Right cardiac atrium (tissue), 5 donors: ENCODE measurements at places on chromosomes 6 and 20. TPM values are rescaled to one million over a fixed set of nuclear protein-coding genes. Genes with fewer than 3 reads are reported as not detected.

- DNase-seq = no peak
Measured at GRCh38 chr6:34516391-34517324, 39.5 kb downstream of the SPDEF start.

DNA sequence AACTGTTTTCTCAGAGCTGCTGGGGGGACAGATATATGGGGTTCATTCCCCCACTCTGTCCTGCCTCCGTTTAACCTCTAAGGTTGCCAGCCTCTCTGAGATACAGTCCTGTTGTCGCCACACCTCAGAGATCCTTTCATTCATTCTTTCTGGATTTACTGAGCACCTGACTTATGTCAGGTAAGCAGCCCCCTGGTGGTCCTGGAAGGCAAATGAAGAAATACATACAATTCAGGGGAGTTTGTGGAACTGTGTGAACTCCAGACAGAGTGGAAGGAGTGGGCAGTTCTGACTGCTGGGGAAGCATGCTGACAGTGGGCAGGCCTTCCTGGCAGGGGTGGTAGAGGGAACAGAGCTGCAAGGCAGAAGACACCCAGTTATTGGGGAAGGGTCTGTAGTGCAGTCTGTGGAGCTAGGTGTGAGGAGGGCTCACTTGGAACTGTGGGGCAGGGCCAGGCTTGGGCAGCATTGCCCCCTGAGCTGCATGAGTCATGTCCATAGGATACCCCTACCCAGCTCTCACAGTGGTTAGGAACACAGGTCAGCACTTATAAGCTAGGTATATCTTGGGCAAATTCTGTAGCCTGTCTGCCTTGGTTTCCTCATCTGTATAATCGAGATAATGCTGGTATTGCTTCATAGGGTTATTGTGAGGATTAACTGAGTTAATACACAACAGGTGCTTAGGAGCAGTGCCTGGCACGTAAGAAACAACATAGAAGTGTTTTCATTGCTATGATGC lies 12.8 kb upstream of the SGK2 start:
- DNase-seq = no peak

DNA sequence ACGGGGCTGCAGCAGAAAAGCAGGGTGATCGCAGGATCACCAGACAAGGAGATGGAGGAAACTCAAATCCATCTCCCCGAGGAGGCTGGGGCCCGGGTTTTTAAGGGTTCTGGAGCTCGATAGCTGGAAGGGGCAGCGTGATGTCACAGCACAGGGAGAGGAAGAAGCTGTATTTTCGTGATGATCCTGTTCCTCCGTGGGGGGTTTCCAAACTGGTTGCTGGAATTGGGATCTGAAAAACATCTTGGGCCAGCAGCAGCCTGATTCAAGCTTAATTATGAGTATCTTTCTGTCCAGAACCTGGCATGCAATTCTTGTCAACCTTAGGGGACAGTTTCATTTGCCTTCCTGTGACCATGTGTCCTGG lies 4.1 kb downstream of the CST7 start:
- DNase-seq = no peak

DNA sequence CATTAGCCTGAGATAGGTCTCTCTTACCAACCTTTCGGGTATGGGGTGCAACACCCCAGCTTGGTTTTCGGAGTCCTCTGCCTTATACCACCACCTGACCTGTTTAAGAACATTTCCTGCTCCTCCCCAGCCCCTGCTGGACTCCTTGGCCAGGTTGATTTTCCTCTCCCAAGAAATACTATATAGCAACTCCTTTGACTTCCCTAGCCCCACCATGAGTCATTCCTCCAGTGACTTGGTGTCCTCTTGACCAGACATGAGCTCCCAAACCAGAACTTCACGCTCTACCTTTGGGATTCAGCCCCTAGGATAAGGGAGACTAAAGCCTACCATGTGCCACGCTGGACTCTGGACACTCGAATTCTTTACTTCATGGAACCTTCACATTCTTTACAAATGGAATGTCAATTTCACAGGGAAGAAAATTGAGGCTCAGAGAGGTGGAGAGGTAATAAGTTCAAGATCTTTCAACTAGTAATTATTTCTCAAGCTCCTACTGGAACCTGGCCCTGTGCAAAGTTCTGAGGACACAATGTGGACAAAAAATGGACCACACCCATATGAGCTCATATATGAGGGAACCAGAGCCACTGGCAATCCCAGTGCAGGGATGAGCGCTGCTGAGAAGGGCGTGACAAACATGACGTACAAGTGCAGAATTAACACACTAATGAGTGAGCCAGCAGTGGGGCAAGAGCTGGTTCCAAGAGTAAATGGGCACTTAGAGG lies 48.2 kb downstream of the SIRPA start:
- peak; percentile 80 for DNase-seq

GRCh38 chr6:45677381-45678284 lies 299.9 kb upstream of the SUPT3H start:
- DNase-seq = no peak

DNA sequence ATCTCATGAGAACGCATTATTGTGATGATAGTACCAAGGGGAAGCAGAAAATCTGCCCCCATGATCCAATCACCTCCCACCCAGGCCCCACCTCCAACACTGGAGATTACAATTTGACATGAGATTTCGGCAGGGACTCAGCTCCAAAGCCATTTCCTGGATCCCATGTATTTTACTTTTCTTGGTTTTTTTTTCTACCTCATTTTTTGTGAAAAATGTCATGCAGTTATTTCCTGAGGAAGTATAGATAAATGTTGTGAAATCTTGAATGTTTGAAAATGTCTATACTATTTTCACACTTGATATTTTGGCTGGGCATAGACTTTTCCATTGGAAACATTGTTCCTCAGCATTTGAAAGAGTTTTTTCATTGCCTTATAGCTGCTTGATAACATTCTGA lies 9.1 kb upstream of the BRPF3 start:
- DNase-seq = no peak

UQCC2 gene
- 376 TPM for polyA plus RNA-seq

- no peak for DNase-seq
Measured at GRCh38 chr6:1066449-1067090, 245.3 kb upstream of the FOXQ1 start.

- no peak for DNase-seq
Measured at GRCh38 chr6:22240025-22240424, 56.8 kb downstream of the PRL start.

STMN3 gene
- polyA plus RNA-seq = 7.1 TPM

APOM gene
- polyA plus RNA-seq = 3.9 TPM

GRCh38 chr6:44618371-44618770 lies 230.9 kb downstream of the CDC5L start:
- no peak for DNase-seq

DNA sequence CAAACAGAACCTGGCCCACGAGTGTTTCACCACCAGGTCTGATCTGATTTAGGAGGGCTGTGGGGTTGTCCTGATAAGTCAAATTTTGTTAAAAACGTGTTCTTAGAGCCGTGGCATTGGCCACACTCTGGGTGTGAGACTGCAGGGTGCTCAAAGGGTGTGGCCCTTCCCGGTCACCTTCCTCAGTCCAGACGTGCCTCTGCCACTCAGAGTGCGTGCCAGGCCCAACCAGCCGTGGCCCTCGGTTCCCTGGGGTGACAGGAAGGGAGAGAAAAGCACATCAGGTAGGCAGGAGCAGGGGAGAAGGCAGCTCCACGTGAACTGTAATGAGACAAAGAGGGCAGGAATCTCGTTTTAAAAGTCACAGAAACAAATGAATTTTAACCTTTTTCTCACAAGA lies 115.4 kb downstream of the FAM120B start:
- no peak for DNase-seq

GRCh38 chr20:48454671-48455490 lies 372.9 kb downstream of the PREX1 start:
- no peak for DNase-seq

GNAS-AS1 gene
- 0.32 TPM for polyA plus RNA-seq

GCNT2 gene
- 3.4 TPM for polyA plus RNA-seq

DNA sequence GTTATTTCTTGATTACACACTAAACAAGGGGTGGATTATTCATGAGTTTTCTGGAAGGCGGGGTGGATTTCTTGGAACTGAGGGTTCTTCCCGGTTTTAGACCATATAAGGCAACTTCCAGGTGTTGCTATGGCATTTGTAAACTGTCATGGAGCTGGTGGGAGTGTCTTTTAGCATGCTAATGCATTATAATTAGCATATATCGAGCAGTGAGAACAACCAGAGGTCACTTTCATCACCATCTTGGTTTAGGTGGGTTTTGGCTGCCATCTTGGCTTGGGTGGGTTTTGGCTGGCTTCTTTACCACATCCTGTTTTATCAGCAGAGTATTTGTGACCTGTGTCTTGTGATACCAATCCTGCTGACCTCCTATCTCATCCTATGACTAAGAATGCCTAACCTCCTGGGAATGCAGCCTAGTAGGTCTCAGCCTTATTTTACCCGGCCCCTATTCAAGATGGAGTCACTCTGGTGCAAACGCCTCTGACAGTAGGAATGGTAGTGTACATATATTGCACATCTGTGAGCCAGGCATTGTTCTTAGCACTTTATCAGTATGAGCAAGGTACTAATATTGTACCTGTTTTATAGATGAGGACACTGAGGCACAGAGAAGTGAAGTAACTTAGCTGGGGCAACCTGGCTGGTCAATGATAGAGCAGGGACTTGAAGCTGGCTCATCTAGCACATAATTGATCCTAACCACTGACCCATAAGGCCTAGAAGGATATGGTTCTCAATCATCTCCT lies 203.7 kb downstream of the NFATC2 start:
- DNase-seq = no peak

- DNase-seq = no peak
Measured at GRCh38 chr20:32749914-32750637, 6.8 kb upstream of the COMMD7 start.

PRRT1 gene
- 2.6 TPM for polyA plus RNA-seq

PAX1 gene
- polyA plus RNA-seq = not detected

- peak; percentile 86 for DNase-seq
Measured at GRCh38 chr6:2970753-2971419, 481 bp downstream of the SERPINB6 start.

DNA sequence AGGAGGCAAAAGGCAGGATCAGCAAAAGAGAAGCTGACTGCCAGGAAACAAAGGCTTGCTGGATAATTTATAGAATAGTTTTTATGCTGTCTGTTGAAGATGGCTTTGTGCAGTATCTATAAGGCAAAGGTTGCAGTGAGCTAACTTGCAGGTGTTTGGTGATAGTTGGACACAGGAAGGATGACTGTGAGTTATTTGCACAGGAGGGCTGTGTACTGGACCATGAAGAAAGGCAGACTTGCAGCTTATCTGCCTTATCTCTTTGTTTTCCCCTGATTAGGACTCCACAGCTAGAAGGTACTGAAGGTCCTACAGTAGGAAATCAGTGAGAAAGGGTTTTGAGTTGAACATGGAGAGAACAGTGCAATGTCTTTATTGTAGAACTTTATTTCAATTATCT lies 2.1 kb downstream of the BTN1A1 start:
- no peak for DNase-seq

GRCh38 chr20:9441948-9442347 lies 72.4 kb upstream of the LAMP5 start:
- DNase-seq = no peak
